ENCODE measurements at places on chromosomes 1 and 21. TPM values are rescaled to one million over a fixed set of nuclear protein-coding genes. Genes with fewer than 3 reads are reported as not detected.

CLCNKB gene
- 0.63 TPM for total RNA-seq

GRCh38 chr1:204623894-204624361 lies 61.6 kb downstream of the LRRN2 start:
- no peak for DNase-seq
- H3K36me3 ChIP-seq: no peaks in the 10 kb centered on the region
- no peak overlapping the region for H3K27ac ChIP-seq
- H3K4me1 ChIP-seq: no peaks in the 10 kb centered on the region
- H3K4me3 ChIP-seq: no peak overlapping the region
- H3K27me3 ChIP-seq: no peaks in the 10 kb centered on the region

- H3K27ac ChIP-seq: peak overlapping the region; percentile 95
- H3K4me1 ChIP-seq: no peaks in the 10 kb centered on the region
Measured at GRCh38 chr1:92482665-92483609, 3.8 kb downstream of the GFI1 start.

GRCh38 chr1:232519186-232519585 lies 110.7 kb downstream of the SIPA1L2 start:
- H3K4me3 ChIP-seq: no peak overlapping the region
- H3K4me1 ChIP-seq: no peaks in the 10 kb centered on the region
- no peak overlapping the region for H3K27ac ChIP-seq

GRCh38 chr1:206037581-206037980 lies 13.9 kb upstream of the CTSE start:
- no peaks in the 10 kb centered on the region for H3K27me3 ChIP-seq
- no peak for DNase-seq
- no peaks in the 10 kb centered on the region for H3K4me1 ChIP-seq
- no peak overlapping the region for H3K4me3 ChIP-seq
